Islet precursor cell (in vitro differentiated cells): ENCODE measurements at places on chromosomes 16 and 17.

DNA sequence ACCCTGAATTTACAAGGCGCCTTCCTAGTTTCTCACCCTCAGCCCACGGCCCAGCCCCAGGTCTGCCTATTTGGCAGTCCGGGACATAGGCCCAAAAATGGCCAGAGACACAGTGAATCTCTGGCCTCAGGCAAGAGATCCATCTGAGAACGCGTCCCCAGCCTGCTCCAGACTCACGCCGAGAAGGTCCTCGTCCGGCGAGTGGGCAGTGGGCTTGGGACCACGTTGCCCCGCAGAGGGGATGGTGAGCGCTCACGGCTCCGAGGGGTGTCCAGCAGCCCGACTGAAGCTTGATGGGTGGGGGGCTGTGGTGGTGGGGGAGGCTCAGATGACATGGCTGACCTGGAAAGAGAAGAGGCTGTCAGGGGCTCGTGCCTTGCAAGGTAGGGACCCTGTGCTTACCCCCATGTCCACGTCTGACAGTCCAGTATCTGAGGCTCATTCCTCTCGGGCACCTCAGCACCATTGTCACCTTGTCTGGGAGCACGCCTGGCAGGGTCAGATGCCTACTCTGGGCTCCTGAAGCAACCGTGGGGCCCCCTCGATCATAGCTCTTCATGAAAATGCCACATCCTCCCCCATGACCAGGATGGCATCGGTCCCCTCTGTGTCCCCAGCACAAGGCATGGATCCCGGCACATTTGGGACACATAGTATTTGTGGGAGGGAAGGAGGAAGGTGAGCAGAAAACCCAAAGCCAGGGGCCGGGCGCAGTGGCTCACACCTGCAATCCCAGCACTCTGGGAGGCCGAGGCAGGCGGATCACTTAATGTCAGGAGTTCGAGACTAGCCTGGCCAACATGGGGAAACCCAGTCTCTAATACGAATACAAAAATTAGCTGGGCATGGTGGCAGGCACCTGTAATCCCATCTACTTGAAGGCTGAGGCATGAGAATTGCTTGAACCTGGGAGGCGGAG is 9.6 kb downstream of the CARHSP1 start:
- no peak for DNase-seq

- DNase-seq = no peak
These were observed 242.1 kb upstream of the GSE1 start for GRCh38 chr16:85370881-85371651.

GRCh38 chr17:78038748-78039288 is 80.3 kb downstream of the TNRC6C start:
- no peak for DNase-seq

GRCh38 chr16:67017421-67017750 is 11.6 kb upstream of the CBFB start:
- no peak for DNase-seq

DNA sequence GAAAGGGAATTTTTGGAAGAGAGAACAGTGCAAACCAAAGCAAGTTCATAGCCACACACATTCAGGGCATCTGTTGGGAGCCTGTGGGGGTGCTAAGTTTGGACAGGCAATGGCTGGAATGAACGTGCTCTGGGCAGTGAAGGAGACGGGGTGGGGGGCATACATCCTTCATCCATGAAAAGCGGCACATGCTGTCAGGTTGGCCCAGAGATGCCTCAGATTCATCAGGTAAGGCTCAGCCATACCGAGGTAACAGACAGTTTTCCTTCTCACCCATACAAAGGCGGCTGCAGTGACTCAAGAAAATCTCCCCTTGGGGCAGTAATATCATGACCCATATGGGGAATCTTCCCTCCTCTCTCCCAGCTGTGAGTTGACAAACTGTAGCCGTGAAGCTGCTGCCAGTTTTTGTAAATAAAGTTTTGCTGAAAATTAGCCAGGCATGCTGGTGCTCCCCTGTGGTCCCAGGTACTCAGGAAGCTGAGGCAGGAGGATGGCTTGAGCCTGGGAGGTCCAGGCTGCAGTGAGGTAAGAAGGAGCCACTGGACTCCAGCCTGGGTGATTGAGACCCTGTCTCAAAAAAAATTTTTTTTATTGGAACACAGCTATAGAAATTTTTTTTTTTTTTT is 9.2 kb upstream of the UBALD2 start:
- DNase-seq = no peak

DNA sequence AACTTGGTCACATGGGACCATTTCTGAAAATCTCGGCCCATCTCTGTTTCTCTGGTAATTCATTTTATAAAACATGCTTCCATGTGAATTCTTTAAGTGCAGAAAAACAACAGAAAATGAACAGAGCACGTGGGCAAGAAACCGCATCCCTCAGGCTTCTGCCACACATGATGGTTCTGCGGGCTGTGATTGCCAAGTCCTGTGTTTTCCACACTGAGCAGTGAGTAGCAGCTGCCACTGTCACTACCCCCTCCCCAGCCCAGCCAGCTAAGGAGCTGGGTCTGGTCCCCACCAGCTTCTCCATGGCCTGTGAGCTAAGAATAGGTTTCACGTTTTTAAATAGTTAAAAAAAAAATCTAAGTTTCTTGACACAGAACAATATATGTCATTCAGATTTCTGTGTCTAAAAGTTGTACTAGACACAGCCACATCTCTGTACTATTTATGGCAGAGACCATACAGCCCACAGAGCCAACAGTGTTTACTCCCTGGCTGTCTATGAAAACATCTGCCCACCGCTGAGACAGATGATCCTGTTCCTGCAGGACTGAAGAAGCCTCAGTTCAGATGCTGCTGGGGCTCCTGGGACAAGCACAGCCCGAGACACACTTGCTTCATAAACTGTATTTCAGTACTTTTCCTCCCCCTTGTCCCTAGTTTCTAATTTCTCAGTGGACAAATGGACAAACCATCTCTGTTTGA is 41.5 kb downstream of the USP22 start:
- DNase-seq = no peak

- no peak for DNase-seq
These were observed 130.3 kb downstream of the RAB11FIP4 start for GRCh38 chr17:31521632-31522283.

GRCh38 chr16:31477220-31478216 is 5.4 kb upstream of the SLC5A2 start:
- DNase-seq = peak; percentile 90

GRCh38 chr17:13600475-13601321 is 1.0 kb downstream of the HS3ST3A1 start:
- peak; percentile 80 for DNase-seq

DNA sequence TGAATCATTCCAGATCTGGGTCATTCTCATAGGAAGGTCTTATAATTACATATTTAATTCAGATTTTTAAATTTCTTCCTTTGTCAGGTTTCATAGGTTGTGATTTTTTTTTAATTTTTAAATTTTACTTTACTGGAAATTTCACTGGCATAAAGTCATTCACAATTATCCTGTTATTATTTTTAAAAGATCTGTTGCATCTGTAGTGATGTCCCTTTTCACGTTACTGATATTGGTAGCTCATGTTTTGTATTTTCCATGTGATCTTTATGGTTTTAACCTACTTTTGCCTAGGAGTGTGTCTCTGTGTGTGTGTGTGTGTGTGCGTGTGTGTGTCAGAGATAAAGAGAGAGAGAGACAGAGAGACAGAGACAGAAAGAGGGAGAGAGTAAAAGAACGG is 216.6 kb upstream of the KCNJ16 start:
- no peak for DNase-seq

DNA sequence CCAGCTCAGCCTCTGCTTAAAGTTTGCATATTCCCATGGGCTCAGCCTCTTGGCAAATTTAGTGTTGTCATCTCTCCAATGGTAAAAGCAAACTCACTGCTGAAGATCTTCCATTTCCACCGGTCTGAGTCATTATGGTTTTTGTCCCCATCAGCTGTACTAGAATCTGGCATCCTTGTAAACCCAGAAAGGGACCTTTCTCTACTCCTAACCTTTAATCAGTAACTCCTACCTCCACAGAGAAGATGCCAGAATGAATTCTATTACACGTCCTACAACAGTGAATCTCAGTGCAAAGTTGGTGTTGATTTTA is 45.8 kb downstream of the ZNF652 start:
- no peak for DNase-seq

DNA sequence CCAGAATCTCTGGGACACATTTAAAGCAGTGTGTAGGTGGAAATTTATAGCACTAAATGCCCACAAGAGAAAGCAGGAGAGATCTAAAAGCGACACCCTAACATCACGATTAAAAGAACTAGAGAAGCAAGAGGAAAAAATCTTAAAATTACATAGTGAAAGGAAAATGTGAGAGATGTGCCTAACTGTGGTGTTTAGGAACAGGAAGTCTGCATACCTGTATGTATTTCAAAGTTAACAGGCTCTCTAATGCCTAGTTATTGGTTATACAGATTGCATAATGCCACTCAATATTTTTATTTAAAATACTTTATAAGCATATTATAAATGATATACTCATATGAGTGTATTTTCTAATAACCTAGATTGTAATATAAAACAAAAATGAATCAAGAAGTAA is 25.9 kb downstream of the ZNF267 start:
- no peak for DNase-seq

DNA sequence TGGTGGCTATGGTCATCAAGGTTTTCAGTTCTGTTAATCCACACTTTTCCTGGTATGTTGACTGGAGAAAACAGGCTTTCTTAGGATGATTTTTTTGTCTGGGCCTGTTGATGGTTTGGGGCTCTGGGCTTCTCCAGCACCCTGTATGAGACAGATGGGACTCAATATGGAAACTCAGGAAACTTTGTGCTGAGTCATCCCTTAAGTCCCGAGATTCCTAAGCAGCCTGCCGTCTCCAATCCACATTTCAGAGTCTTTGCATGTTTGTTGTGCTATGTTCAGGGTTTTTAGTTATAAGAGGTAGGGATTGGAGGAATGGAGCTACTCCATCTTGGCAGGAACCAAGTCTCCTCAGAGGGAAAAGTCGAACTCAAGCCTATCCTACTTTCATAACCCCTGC is 253.3 kb upstream of the FOXF1 start:
- DNase-seq = no peak

- DNase-seq = no peak
These were observed 1.7 kb upstream of the USP43 start for GRCh38 chr17:9643611-9644010.

- DNase-seq = no peak
These were observed 52.8 kb downstream of the GSG1L start for GRCh38 chr16:28010671-28011070.

DNA sequence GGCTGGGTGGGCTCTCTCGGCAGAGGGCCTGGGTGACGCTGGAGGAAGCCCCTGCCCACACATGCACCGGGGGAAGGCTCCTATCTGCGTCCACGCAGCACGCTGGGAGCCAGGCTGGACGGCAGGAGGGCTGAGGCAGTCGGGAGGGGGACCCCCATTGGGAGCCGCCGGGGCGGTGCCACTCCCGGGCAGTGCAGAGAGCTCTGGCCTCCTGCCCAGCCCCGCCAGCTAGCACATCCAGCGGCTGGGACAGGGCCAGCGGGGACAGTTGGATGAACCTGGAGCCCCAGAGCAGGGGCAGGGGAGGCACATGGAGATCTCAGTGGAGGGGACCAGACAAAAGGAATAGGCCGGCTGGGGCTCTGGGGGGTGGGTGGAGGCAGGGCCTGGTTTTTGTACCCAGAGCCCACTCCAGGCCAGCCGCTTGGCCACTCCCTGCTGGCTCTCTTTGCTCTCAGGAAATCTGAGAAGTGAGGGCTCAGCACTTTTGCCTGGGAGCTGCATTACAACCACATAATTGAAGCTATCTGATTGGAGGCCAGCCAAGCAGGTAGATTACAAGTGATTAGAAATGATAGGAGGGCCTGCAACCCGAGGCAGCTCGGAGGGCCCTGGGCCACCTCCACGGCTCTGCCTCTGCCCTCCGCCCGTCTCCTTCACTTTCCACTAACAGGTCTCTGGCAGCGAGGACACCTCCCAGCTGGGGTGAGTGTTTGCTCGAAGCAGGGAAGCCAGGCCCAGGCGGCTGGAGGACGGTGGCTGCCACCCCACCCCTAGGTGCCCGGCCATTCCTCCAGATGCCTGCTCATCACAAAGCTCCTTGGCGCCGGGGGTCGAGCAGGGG is 40.1 kb downstream of the ENGASE start:
- DNase-seq = peak; percentile 76

GRCh38 chr16:86428729-86429517 is 81.4 kb upstream of the FOXF1 start:
- DNase-seq = no peak
